Muscle of leg (tissue), 16 donors: ENCODE measurements at places on chromosomes 12 and 14. TPM values are rescaled to one million over a fixed set of nuclear protein-coding genes. Genes with fewer than 3 reads are reported as not detected.
A peak's percentile ranks its signal among the peaks of the same experiment; 100 is the strongest.

DNA sequence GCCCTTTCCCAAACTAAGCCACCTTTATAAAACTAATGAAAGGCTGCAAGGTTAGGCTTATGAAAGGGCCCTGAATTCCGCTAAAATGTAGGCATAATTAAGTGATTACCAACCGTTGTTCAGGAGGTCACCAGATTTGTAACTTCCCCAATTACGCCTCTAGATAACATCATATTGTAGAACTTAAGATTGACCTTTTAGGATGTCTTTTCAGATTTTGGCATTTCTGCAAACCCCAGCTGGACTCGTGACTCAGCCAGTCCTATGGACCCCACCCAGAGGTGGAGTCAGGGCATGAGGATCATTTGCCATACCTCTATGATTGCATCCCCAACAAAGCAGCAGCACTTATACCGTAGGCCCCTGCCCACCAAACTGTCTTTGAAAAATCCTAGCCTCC, 3.7 kb upstream of the LPCAT3 start:
- no peak for DNase-seq

DNA sequence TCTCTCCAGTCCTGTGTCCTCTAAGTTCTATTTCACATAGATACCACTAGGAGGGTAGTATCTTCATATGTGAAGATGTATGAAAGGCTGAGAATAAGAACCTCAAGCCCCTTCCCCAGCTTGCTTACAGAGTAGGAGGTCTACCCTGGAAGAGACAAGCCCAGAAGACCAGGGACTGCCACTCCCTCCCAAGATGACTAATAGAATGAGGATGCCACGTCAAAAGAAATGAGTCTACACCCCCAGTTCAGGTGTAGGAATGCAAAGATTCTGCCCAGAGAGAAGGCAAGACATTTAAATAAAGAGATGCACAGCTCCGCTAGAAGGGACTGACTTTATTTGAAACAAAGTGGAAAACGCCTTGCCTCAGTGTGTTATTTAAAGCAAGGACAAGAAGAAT, 1006.0 kb upstream of the USP15 start:
- no peak for DNase-seq

DNA sequence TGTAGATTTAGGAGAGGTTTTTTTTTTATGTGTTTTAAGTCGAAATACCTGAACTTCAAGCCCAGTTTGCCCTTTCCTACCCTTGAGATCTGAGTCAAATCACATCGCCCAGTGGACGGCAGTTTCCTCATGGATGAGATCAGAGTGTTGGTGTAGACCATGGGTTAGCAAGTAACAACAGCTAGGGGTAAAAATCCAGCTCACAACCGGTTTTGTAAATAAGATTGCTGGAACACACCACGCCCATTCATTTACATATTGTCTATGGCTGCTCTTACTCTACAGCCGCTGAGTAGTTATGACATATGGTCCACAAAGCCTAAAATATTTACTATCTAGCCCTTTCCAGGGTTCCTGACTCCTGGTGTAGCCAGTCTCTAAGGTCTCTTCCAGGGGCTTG, 158.5 kb upstream of the PLEKHG7 start:
- DNase-seq: no peak

DNA sequence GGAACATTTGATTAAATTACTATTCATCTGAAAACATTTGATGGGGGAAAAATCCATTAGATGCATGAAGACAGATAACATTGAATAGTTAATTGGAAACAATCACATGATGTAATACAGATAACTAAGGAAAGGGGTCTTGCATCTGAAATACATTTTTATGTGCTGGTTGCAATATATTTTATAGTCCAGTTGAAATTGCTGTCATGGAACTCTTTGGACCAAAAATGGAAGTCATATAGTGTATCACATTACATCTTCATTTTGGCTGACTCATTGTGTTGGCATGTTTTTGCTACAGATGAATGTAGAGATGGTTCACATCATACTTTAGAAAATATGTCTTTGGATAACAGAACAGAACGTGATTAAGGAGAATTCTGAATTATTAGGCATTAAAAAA, 43.0 kb upstream of the GNPNAT1 start:
- DNase-seq: peak; percentile 82

DNA sequence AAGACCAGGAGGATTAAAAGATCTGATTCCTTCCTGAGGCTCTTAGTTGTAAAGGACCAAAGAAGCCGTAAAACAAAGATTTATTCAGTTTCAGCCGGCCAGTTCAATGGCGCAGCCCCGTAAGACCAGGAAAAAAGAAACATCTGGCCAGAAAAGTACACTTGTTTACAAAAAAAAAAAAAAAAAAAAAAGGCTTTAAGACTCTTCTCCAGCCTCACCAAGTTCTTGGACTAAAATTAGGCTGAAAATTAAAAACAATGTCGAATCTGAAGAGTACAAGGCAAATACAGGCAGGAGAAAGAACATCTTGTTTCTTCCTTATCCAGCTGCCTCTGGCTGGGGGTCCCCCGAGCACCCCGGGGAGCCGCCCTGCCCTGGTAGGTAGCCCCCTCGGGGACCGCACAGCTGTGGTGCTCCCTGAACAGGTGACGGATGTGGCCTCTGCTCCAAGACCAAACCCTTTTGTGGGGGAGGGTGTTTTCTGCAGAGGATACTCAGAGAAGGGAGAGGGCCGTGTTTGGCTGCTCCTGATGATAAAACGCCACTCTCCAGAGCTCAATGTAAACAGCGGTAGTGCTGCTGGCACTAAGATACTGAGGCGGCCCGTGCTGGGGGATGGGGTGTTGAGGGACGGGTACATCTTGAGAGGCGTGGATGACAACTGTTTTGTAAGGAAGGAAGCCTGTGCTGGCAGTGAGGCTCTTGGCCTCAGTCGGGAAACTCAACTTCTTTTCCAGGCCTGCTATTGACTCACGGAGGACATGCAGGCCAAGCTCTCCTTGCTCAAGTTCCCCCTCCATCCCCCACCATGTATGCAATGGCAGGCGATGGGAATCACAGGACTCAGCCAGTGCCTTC, 201.0 kb upstream of the DIO3 start:
- DNase-seq: peak; percentile 90

DNA sequence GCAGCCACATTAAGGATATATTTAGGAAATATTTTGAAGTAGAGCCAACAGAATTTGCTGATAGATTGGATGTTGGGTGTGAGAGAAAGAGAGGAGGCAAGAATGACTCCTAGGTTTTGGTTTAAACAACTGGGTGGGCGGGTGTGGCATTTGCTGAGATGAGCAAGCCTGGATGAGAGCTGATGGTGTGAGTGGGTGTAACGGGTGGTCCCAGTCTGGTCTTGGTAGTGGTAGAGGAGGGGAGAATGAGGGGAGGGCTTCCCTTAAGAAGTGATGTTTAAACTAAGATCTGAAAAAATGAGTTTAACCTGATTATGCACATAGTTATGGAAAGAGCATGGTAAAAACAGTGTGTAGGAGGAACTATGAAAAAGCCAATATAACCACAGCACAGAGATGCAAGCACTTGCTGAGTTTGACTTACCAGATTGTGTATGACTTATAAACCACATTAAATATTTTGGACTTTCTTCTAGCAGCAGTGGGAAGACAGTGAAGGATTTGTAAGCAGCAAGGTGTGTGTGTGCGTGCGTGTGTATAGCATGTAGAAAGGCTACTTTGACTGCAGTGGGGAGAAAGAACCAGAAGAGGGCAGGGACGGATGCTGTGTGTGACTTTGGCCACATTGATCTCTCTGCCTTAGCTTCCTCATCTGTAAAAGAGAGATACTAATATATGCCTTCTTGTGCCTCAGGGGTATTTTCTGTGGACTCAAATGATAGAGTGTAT, 139.7 kb downstream of the PRIMA1 start:
- peak; percentile 6 for DNase-seq

DNA sequence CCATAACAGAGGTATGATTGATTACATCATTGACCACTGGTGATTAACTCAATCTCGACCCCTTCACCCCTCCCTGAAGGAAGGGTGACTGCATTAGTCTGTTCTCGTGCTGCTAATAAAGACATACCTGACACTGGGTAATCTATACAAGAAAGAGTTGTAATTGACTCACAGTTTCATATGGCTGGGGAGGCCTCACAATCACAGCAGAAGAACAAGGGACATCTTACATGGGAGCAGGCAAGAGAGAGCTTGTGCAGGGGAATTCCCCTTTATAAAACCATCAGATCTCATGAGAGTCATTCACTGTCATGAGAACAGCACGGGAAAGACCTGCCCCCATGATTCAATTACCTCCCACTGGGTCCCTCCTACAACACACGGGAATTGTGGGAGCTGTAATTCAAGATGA, 55.9 kb upstream of the TMCC3 start:
- DNase-seq: no peak

DNA sequence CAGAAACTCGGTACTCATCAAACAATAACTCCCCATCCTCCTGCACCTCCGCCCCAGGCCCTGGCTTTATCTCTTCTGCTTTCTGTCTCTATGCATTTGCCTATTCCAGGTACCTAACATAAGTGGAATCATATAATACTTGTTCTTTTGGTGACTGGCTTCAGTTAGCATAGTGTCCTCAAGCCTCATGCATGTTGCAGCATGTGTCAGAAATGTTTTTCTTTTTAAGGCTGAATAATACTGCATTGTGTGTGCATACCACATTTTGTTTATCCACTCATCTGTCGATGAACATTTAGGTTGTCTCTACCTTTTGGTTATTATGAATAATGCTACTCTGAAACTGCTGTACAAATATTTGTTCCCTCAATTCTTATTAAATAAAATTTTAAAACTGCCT, 117.1 kb downstream of the KICS2 start:
- no peak for DNase-seq

The RHEBL1 gene
- polyA plus RNA-seq: 2.1 TPM

The KRT3 gene
- not detected for polyA plus RNA-seq

The RNU7-1 gene
- polyA plus RNA-seq: not detected

The KCTD10 gene
- polyA plus RNA-seq: 25.7 TPM
